HuH-7.5 (cell line): ENCODE measurements at places on chromosomes 7 and 10.

GRCh38 chr10:132957131-132957530, 14.8 kb upstream of the CFAP46 start:
- DNase-seq: no peak

DNA sequence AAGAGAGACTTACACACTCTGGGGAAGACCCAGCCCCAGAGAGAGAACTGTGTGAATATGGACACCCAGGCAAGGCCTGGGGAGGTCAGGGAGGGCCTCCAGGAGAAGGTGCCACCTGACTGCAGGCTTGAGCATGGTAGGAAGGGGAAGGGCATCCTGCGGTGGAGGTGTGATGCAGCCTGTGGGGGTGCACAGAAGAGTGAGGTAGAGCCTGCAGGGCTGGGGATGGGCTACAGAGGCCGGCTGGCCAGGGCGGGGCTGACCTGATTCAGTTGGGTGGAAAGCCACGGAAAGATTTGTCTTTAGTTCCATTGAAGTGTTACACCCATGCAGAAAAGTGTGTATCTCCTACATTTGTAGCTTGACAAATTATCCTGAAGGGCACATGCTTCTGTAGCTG, 47.6 kb downstream of the ZMIZ1 start:
- no peak for DNase-seq

- no peak for DNase-seq
Observed at GRCh38 chr10:107931808-107932207, 767.3 kb upstream of the SORCS1 start.

- DNase-seq: no peak
Observed at GRCh38 chr10:35359056-35359455, 22.7 kb downstream of the CCNY start.

DNA sequence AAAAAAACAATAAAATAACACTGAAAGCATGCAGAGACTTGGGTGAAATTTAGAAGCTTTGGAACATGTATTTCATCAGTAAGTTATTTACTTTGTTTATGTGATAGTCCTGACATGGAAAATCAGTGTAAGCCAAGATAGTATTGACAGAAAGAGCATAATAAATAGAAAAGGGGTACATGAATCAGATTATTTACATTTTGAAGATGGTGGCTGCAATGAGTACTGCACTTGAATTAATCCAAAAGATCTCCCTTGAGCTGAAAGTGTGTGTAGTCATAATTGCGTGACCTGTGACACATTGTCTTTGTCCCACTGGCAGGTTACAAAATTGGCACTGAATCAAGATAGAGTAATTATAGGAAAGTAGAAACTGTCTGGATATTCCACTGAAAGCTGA, 562.9 kb downstream of the GFRA1 start:
- DNase-seq: no peak

DNA sequence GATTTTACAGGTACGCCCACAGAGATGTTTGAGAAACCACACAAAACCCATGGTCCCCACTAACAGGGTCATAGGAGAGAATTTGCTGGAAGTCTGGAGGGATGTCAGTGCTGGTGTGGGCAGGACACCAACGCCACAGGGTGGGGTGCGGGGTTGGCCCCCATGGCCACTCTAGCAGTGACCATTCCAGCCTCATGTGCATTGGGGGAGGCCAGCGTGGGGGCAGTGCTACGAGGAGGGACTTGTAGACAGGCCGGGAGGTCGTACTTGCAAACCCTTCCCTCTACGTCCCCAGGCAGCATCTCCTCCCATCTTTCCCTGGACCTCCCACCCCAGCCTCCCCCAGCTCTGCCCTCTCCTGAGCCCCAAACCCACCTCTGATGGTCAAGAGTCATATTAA, 34.0 kb downstream of the FOXL3 start:
- DNase-seq: no peak

DNA sequence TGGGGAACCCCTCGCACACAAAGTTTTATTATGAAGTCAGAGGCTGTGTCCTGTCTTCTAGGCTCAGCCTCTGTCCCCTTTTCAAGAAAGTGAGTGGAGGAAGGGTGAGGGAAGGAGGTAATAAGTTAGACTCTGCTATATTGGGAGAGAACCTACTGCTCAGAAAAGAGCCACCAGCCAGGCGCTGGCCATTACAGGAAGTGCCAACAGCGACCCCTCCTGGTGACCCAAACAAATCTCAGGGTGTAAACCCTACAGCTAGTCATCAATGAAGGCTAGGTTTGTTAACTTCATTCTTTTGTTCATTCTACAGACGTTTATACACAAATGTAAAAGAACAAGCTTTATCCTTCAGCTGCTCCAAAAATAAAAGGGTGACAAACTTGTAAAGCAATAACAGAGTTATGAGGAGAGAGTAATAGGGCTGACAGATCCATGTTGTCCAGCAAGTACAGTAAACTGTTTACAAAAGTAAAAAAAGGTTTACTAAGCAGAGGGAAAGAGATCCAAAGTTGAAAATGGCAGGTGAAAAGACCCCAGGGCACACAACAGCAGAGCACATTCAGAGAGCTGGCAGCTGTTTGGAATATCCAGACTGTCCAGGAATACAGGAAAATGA, 82.7 kb downstream of the FAM204A start:
- peak; percentile 20 for DNase-seq

DNA sequence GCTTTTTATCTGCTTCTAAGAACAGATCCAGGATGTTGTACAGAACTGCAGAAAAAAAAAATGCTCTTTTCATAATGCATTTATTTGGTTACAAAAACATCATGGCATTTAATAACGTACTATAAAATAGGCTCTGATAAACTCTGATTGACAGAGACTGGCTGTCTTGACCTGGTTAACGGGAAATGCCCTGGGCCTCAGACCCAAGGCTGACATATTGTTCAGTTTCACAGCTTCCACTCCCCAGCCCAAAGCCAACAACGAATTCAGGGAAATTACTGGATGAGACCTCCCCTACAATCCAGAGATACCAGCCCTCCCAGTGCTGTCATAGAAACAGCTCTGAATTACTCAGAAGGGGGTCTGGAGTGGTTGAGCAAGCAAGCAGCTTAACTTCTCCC, 260.1 kb downstream of the CREB5 start:
- no peak for DNase-seq

- DNase-seq: no peak
Observed at GRCh38 chr10:59382831-59383295, 20.5 kb upstream of the FAM13C start.

DNA sequence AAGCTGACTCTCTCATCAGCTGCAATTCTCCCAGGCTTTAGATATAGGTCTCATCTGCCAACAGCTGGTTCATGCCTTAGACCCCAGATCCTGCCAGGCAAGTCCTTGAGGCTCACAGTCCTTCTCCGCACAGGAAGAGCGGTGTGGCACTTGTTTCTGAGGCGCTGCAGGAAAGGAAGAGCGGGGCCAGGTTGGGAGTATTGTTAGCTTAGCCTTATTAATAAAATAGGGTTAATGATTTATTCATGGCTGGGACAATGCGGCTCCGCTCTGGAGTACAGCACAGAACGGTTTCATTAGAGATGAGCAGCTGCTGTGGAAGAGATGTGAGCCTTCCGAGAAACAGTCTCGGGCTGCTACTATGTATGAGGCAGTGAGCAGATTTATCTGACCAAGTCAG, 78.1 kb downstream of the FZD1 start:
- no peak for DNase-seq

GRCh38 chr7:108985037-108985436, 415.4 kb downstream of the DNAJB9 start:
- no peak for DNase-seq

- no peak for DNase-seq
Observed at GRCh38 chr10:108902619-108903285, 1020.6 kb downstream of the XPNPEP1 start.

DNA sequence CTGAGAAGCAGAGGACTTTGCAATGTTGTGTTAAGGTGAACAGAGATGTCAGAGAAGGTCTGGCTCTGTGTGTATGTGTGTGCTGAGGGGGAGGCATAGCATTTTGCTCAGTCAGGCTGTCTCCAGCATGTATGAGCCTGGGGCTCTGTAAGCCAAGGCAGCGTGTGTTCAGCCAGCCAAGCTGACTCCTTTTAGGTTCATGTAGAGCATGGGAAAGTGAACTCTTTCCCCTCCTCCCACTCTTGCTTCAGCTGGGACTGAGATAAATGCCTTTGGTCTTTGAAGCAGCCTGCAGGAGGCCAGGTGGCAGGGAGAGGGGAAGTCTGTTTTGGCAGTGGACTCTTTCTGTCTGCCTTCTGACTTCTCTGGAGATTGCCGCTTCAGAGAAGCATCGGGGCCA, 3.8 kb downstream of the SFXN2 start:
- DNase-seq: no peak

- no peak for DNase-seq
Observed at GRCh38 chr10:54063514-54063913, 737.5 kb downstream of the PCDH15 start.

GRCh38 chr7:138125119-138125518, 48.9 kb downstream of the AKR1D1 start:
- no peak for DNase-seq

GRCh38 chr10:58264780-58265179, 2.9 kb downstream of the IPMK start:
- DNase-seq: no peak

DNA sequence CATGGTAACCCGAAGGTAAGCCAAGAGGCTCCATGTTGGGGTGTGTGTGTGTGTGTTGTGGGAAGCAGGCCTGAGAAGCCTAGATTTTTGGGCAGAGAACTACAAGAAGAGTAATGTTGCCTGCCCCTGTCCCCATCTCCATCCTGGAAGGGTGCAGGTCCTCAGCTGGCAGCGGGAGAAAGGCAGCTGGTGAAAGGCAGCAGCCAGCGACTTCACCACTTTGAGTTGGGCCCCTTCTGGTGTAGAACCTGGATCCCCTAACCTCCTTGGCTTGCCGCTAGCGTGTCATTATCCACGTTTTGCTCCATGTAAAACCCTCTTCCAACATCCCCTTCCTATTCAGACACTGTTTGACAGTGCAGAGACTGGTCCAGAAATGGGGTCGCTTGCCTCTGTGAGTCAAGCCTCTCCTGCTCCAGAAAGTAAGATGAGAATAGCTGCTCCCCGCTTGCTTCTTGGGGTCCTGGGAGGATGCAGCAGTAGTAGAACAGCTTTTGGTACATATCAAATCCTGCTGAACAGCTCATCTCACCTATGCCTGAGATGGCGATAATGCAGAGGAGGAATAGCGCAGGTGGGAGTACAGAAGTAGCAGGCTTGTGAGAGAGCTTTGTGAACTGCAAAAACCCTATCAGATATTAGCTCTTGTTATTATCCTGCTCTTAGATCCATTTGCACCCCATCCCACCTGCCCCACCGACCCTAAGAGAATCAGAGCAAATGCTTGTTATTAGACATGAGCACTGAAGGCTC, 22.1 kb upstream of the CDH23 start:
- no peak for DNase-seq

- no peak for DNase-seq
Observed at GRCh38 chr10:93180482-93180931, 106.8 kb downstream of the CYP26A1 start.

DNA sequence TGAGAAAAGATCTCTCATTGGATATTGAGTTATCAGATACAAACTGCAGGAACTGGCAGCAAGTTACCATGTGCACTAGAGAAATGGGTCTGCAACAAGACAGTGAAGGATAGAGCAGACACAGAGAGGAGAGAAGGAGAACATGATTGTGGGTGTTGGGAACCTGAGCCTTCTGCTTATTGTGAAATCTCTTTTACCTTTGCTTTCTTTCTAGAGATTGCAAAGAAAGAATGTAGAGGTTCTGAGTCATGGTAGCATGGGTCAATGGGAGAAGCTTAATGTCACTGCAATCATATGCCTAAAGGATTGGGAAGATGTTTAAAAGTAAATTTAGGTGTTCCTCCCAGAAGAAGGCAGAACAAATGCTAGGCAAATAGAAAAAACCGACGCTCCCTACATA, 821.4 kb downstream of the CCSER2 start:
- DNase-seq: no peak

- DNase-seq: no peak
Observed at GRCh38 chr10:78862328-78862640, 206.5 kb upstream of the ZMIZ1 start.

- no peak for DNase-seq
Observed at GRCh38 chr7:32761451-32762205, 129.9 kb downstream of the KBTBD2 start.

- no peak for DNase-seq
Observed at GRCh38 chr7:151694828-151695580, 175.3 kb upstream of the RHEB start.

GRCh38 chr7:101605611-101606497, 23.2 kb downstream of the MYL10 start:
- no peak for DNase-seq

DNA sequence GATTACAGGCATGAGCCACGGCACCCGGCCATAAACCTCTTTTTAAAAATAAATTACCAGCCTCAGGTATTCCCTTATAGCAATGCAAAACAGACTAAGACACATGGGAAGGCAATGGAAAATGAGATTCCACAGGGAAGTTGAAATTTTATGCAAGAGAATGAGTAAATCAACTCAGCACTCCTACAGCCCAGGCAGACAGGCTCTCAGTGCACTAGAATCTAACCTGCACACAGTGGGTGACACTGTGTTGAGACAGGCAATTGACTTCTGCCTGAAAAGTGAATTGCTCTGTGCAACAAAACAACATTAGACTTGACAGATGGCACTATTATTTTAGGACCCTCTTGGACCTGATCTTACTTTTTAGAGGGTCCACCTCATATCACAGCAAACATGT, 20.1 kb upstream of the PLEKHA1 start:
- no peak for DNase-seq

DNA sequence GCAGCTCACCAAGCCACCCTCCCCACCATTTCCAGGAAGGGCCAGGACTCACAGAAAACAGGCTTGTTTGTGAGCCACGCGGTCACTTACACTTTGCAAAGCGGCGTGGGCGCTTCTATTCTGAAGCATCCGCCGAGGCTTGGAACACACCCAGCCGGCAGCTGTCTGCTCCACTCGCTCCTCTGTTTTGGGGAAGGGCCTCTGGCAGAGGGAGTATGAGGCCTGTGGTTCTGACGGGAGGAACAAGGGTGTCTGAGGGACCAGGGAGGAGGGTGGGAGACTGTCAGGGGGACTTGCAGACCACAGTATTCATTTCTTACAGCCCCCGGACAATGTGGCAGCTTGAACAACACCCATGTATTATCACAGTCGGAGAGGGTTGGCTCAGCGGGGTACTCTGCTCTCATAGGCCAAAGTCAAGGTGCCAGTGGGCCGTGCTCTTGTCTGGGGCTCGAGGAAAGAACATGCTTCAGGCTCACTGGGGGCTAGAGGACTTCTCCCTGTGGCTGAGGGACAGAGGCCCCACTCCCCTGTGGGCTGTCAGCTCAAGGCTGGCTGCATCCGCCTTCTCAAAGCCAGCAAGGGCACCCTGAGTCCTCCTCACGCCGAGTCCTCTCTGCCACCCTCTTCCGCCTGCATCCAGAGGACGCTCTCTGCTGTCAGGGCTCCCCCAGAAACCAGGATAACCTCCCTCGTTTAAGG, 60.4 kb upstream of the FAM20C start:
- DNase-seq: no peak

DNA sequence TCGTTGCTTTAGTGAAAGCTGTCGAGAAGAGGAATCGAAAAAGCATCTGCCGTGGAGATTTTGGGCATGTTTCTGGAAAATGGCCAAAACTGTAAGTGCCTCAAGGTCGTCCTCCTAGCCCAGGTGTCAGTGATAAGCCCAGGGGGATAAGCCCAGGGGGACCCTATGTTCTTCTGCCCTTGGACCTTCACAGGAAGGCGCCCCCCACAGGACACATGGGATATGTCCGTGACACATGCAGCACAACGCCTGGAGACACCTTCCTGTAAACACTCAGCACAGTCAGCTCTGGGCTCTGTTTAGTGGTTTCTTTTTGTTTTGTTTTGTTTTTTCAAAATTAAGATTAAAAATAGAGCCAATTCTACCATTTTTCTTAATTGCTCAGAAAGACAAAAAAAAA, 272.7 kb downstream of the KLF6 start:
- DNase-seq: no peak
